ENCODE measurements at places on chromosomes 7 and 10. TPM values are rescaled to one million over a fixed set of nuclear protein-coding genes. Genes with fewer than 3 reads are reported as not detected.

- no peaks in the 10 kb centered on the region for H3K4me1 ChIP-seq
- no peak for DNase-seq
- no peaks in the 10 kb centered on the region for H3K27me3 ChIP-seq
- no peak overlapping the region for H3K27ac ChIP-seq
- no peaks in the 10 kb centered on the region for H3K36me3 ChIP-seq
Measured at GRCh38 chr10:58813573-58813972, 300.9 kb downstream of the BICC1 start.

DNA sequence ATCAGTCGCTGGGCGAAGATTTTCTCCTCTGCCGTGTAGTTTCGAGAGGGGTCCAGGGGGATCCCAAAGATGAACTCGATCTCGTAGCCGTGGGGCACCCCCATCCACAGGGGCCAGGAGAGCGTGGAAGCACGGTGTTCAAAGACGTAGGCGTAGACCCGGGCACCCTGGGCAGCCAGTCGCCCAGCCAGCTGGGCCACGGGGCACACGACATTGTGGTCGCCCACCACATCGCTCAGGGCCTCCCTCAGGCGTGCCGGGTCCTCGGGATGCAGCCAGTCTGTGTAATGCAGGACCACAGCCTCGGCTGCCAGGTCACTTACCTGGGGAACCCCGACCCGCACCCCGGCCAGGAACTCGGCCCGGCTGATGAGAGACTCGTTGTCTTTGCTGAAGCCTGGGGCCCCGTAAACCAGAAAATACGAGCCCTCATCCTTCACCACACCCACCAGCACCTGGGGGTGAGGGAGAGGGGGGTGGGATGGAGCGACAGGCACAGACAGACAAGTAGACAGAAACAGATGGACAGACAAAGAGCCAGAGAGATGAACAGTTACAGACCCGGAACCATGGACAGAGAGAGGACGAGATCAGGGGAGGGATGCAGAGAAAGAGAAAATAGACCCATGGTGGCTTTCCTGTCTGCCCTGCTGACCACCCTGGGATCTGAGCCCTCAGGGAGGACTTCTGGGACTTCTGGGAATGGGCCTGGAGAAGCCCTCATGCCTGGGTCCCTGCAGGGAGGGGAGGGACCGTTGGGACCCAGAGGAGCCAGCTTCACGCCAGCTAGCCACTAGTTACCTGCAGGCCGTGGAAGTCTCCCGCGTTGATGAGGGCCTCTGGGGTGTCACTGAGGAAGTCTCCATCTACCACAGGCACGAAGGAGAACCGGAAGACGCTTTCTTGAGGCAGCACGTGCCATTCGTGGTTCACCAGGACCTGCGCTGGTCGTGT, 3.0 kb downstream of the ACHE start:
- H3K4me1 ChIP-seq: peaks cover 35% of the 10 kb centered on the region
- H3K27me3 ChIP-seq: peaks cover 20% of the 10 kb centered on the region
- H3K27ac ChIP-seq: no peak overlapping the region
- peak overlapping the region; percentile 85 for H3K4me3 ChIP-seq

DNA sequence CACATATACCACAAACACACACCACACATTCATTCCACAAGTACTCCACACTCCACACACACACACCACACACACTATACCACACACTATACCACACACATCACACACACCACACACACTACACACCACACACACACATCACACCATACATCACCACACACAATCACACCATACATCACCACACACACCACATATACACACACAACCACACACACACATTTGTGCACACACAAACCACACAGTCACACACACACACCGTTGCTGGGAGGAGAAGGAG, 112.8 kb downstream of the PTPN20 start:
- H3K4me3 ChIP-seq: no peak overlapping the region
- DNase-seq: no peak
- peaks cover 6% of the 10 kb centered on the region for H3K4me1 ChIP-seq
- peaks cover 13% of the 10 kb centered on the region for H3K27me3 ChIP-seq

GRCh38 chr7:135409845-135410542, 99.9 kb downstream of the CNOT4 start:
- H3K4me1 ChIP-seq: no peaks in the 10 kb centered on the region
- H3K4me3 ChIP-seq: no peak overlapping the region
- H3K27ac ChIP-seq: no peak overlapping the region
- no peaks in the 10 kb centered on the region for H3K27me3 ChIP-seq

DNA sequence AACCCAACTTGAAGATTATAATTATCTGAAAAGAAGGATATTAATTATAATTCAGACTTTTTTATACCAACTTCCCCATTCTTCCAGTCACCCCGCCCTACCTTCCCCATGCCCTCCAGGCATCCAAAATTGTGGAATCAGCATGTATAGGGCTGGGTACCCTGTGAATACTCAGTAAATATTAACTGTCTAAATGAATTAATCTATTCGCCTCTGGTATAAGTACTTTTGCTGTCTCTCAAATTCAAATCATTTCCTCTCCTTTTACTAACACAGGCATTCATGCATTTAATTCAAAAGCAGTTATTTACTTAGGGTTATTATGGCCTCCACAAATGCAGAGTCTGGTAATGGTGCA, 26.5 kb upstream of the GOT1 start:
- no peaks in the 10 kb centered on the region for H3K4me1 ChIP-seq
- no peak for DNase-seq
- H3K4me3 ChIP-seq: no peak overlapping the region
- no peak overlapping the region for H3K27ac ChIP-seq
- no peaks in the 10 kb centered on the region for H3K36me3 ChIP-seq
- H3K27me3 ChIP-seq: peaks cover 48% of the 10 kb centered on the region

- no peaks in the 10 kb centered on the region for H3K4me1 ChIP-seq
- no peak overlapping the region for H3K27ac ChIP-seq
- H3K4me3 ChIP-seq: no peak overlapping the region
Measured at GRCh38 chr10:131571865-131572264, 260.3 kb upstream of the TCERG1L start.

- DNase-seq: no peak
- no peaks in the 10 kb centered on the region for H3K4me1 ChIP-seq
- H3K4me3 ChIP-seq: no peak overlapping the region
- no peak overlapping the region for H3K27ac ChIP-seq
- no peaks in the 10 kb centered on the region for H3K27me3 ChIP-seq
- H3K36me3 ChIP-seq: no peaks in the 10 kb centered on the region
Measured at GRCh38 chr10:121497513-121498470, 100.5 kb downstream of the FGFR2 start.

- H3K27ac ChIP-seq: no peak overlapping the region
- H3K4me3 ChIP-seq: no peak overlapping the region
- H3K27me3 ChIP-seq: peaks cover 2% of the 10 kb centered on the region
- DNase-seq: no peak
- H3K4me1 ChIP-seq: no peaks in the 10 kb centered on the region
- H3K36me3 ChIP-seq: no peaks in the 10 kb centered on the region
Measured at GRCh38 chr10:96448021-96448457, 65.7 kb downstream of the TLL2 start.

- H3K27me3 ChIP-seq: peaks cover 3% of the 10 kb centered on the region
- H3K4me3 ChIP-seq: no peak overlapping the region
- DNase-seq: no peak
- no peaks in the 10 kb centered on the region for H3K4me1 ChIP-seq
- no peaks in the 10 kb centered on the region for H3K36me3 ChIP-seq
Measured at GRCh38 chr10:76977046-76977445, 660.6 kb downstream of the KCNMA1 start.

DNA sequence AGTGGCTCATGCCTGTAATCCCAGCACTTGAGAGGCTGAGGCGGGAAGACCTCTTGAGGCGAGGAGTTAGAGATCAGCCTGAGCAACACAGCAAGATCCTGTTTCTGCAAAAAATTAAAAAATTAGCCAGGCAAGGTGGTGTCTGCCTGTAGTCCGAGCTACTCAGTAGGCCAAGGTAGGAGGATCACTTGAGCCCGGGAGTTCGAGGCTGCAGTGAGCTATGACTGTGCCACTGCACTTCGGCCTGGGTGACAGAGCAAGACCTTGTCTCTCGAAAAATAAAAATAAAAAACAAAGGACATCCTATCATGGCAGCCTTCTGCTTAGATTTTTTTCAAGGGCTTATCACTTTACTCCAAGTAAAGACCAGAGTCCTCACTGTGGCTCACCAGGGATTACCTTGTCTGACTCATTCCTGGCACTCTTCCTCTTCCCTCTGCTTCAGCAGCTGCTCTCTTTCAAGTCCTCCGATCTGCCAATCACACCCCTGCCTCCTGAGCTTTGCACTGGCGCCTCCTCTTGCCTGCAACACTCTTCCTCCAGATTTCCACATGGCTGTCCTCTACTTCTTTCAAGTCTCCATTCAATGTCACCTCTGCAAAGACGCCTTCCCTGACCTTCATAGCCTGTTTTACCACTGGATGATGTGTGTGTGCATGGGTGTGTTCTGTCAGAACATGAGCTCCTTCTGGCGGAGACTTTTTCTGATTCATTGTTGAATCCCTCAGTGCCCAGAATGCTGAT, 7.7 kb downstream of the PRTFDC1 start:
- H3K4me3 ChIP-seq: no peak overlapping the region
- H3K4me1 ChIP-seq: peaks cover 4% of the 10 kb centered on the region
- H3K36me3 ChIP-seq: no peaks in the 10 kb centered on the region
- no peak for DNase-seq

COL28A1 gene
- total RNA-seq: 0.91 TPM

PDGFA gene
- total RNA-seq: 0.21 TPM

FEZF1 gene
- total RNA-seq: not detected

TMEM196 gene
- not detected for total RNA-seq

GALNT17 gene
- not detected for total RNA-seq

PLAU gene
- total RNA-seq: 0.30 TPM

CHN2 gene
- 2.2 TPM for total RNA-seq
